ENCODE measurements at places on chromosomes 3 and 15. TPM values are rescaled to one million over a fixed set of nuclear protein-coding genes. Genes with fewer than 3 reads are reported as not detected.

Gene CNTN6
- not detected for total RNA-seq

Gene SCN11A
- total RNA-seq = 0.02 TPM

Gene EFCC1
- 0.11 TPM for total RNA-seq

Gene FETUB
- total RNA-seq = not detected

Gene DUOXA1
- not detected for total RNA-seq

Gene GRK7
- total RNA-seq = not detected

Gene ADGRG7
- total RNA-seq = not detected

Gene CPLX3
- total RNA-seq = 0.16 TPM

Gene C2CD4B
- total RNA-seq = 0.14 TPM

GRCh38 chr15:47796830-47797229, 79.5 kb downstream of the SEMA6D start:
- DNase-seq = no peak

DNA sequence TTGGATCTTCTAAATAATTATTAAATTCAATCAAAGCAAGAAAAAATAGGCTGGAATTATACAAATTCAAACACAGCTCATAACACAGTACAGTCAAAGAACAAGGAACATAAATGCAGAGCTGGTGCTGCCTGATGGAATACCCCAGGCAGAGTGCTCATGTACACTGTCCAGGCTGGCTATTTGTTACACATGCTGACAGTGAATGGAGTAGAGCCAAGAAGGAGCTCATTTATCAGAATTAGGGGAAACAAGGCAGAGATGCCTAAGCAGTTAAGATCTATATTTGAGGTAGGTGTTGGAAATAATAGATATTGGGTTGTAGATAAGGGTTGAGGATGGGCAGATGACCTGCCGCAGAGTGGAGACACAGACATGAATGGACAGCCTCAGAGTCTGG, 788.2 kb upstream of the ARPP21 start:
- DNase-seq = no peak

GRCh38 chr3:49495023-49495422, 25.0 kb downstream of the DAG1 start:
- DNase-seq = no peak

GRCh38 chr3:11587766-11588165, 55.9 kb downstream of the VGLL4 start:
- DNase-seq = no peak

- no peak for DNase-seq
Observed at GRCh38 chr15:89556413-89557262, 18.6 kb upstream of the TICRR start.

DNA sequence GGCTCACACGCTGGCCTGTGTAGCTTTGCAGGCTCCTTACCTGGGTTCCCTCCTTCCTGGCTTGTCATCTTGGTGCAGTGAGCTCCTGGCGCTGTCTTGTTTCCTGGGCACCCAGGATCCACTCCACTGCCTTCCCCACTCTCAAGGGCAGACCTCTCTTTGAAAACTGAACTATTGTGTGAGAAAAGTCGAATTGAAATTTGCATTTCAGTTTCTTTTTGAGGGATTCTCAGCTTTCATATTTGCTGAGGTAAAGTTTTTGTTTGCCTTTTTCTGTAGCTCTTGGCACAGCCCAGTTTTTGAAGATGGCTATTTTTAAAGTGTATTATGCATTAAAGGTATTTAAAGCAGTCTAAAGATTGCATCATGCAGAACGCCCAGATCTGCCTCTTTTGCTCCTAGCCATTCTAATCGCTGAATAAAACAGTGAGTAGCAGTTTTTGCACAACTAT, 70.1 kb downstream of the CCK start:
- no peak for DNase-seq

DNA sequence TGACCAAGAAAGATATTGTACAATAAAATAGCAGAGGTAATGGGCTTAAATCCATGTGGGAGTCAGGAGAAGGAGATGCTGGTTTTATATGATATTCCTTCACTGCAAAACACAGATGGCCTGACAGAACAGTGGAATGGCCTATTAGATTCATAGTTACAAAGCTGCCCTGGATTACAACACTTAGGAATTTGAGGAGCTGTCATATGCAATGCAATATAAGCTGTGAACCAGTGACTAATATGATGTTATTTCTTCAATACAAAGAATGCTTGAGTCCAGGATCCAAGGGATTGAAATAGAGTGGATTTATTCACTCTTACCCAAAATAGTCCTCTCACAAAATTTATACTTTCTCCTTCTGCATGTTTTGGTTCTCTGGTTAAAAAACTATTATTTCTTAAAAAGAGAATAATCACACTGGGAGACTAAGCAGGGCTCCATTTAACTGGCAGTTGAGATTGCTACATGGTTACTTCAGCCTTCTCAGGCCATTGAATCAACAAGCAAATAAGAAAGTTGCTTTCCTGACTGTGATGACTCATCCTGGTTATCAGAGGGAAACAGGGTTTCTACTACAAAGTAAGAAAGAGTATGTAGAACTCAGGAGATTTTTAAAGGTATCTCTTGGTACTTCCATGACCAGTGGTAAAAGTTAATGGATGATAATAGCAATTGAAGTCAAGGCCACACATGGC, 79.8 kb upstream of the ZPLD1 start:
- no peak for DNase-seq

- no peak for DNase-seq
Observed at GRCh38 chr15:36156879-36157427, 422.5 kb upstream of the CDIN1 start.

GRCh38 chr3:72255191-72255590, 470.2 kb upstream of the PROK2 start:
- no peak for DNase-seq

DNA sequence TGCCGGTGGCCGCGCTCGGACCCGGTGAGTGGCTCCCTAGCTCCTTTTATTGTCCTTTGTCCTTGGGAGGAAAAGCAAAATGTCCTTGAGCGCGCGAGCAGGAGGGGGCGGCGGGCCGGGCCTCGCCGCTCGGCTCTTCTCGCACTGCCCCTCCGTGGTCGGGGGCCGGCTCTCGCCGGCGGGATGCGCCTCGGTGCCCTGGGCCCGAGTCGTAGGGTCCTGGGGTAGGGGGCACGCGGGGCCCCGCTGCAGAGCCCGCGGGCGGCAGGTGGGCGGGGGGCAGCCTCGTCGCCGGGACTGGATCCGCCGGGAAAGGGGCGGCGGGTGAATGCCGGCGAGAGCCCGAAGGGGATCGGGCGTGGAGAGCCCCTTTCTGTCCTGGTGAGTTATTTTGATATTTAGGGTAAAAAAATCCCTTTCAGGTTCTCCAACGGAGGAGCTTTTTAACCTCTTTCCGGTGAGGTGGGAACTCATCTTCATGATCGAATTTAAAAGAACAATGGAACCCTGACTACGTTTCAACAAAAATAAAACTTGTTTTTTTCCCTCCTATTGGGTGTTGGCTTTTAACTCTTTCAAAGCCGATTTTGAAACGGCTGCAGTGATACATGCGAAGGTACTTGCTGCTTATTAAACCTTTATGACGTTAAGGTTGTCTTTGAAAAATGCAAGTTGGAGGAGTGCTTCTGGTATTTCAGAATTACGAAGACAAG, 16.8 kb upstream of the CHD2 start:
- DNase-seq = peak; percentile 41

DNA sequence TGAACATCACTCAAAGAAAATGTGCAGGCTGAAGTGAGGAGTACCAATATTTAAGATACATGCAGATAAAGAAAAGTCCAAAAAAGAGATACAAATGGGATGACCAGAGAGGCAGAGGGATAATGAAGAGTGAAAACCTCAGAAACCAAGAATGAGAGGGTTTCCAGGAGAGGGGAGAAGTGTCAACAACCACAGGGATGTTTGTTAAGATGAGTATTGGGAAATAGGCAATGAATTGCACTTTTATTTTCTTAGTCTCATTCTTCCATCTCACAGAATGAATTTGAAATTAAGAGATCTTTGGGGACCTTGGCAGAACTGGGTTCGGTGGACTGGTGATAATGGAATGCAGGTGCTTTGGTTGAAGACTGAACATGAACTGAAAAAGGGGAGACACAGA, 102.5 kb downstream of the ECT2 start:
- DNase-seq = no peak

DNA sequence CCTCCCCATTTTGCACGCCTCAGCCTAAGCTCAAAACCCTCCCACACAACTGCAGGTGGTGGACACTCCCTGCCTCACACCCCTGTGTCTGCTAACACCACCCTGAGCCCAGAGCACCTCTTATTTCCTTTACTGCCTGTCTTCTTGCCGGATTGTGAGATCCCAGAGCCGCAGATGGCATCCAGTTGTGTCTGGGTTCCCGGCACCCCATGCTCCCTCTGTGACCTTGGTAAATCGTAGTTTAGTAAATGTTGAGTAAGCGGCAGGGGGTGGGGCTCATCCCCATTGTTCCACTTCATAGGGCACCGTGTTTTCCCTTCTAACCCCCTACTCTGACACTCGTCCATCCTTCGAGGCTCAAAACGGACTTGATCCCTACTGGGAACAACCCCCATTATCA, 14.9 kb downstream of the SPINT1 start:
- no peak for DNase-seq

- DNase-seq = no peak
Observed at GRCh38 chr15:32828507-32829186, 110.8 kb downstream of the GREM1 start.

DNA sequence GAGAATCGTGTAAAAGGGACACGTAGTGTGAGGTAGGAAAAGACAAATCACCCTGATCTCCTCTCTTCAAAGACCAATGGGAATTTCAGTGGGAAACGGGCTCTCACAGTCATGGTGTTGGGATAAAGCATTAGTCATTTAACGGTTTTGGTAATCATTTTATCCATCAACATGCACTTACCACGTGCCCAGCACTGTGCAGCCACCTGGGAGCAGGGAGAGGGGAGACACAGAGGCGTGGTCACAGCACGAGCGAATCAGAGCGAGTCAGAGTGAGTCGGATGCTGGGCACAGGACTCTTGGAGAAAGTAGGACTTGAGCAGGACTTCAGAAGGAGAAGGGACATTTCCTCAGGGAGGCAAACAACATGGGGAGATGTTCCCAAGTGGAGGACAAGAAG, 130.8 kb downstream of the MINAR1 start:
- no peak for DNase-seq

GRCh38 chr3:155549087-155549486, 195.8 kb downstream of the PLCH1 start:
- no peak for DNase-seq

DNA sequence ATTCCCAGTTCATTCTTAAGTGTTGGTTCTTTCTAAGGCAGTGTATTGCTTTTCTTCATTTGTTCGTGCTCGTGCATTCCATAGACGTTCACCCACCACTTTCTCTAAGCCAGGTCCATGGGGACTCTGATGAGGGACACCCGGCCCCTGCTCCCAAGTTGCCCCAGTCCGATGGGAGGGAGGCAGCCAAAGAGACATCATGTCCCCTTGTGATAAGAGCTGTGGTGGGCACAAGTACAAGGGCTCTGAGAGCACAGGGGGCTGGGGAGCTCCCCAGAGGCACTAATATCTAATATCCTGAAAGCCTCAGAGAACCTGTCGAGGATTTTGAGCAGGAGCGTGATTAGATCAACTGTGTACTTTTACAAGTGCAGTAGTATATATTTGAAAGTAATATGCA, 6.3 kb downstream of the SPSB4 start:
- DNase-seq = no peak

Measured in activated T-helper 2 cell treated with anti-CD3 and anti-CD28 coated beads, Interferon-gamma antibody, Interleukin-2, Interleukin-4, amounts not matched to agents 10 μg/mL and 5 μg/mL and 100 μg/mL, durations not matched to agents 14 hours and 24 hours and 36 hours (primary cell).